Head of caudate nucleus (tissue), 42 donors: ENCODE measurements at places on chromosomes 7 and 10.
A peak's percentile ranks its signal among the peaks of the same experiment; 100 is the strongest.

GRCh38 chr7:19899529-19899928 lies 126.1 kb upstream of the TMEM196 start:
- DNase-seq = no peak

DNA sequence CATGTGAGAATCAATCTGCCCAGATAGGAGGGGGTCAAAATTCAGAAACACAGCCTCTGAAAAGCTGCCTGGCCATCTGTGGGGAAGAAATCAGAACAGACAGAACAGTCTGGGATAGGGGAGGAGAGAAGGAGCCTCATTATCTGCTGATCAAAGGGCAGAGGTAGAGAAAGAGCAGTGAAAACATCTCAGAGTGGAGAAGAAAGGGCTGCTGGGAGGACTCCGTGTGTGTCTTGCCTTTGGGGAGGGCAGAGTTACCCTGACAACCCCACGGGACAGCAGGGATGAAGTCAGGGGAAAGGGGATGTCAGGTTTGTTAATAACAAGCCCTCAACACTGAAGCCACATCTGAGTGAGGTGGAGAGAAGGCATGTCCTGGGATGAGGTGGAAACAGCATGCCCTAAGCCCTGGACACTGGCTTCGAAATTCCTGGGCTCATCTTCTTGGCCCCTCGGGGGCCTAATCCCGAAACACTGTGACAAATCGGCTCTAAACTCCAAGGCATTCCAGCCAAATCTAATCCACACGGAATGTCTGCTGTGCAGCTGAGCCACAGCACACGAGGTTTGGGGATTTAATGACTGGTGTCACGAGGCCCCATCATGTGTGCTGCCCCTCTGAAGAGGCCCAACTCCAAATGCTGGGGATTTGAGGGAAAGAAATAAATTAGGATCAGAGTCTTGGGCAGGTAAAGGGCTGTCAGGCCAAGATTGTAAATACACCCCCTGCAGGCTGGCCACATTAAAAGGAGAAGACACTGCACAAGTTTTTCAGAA lies 82.8 kb upstream of the FGFR2 start:
- no peak for DNase-seq

DNA sequence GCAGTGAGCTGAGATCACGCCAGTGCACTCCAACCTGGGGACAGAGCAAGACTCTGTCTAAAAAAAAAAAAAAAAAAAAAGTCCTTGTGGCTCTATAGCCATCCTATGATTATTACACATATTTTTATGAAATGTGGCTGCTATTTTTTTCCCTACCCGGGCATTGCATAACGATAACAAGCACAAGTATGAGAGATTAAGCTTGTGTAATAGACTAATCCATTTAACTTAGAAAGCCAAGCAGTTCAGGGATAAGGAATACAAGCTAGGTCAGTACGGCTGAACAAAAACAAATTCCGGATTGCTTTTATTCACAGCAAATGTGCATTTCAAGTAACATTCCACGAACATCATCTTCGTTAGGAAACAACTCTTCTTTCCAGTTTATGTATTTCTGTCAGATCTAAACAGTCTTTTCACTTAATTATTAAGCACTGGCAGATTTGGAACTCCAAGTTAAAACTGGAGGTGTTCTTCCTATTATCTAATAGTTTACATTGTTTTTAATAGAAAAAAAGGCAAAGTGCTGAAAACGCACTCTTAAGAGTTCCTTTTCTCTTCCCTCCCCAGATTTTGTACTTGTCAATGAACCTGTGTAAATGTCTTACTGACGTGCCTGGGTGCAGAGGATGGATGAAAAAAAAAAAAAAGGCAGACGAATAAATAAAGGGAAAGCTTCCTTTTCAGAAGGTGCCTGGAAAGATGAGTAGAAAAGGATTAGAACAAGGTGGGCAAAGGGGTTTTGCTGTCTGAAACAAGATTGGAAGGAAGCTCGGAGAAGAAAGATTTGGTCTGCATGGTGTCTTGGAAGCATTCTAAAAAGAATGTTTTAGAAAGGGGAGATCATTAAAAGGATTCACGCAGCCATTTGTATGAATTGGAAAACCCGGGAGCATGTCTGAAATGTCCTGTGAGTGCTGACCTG lies 81.1 kb downstream of the PRTFDC1 start:
- no peak for DNase-seq

- no peak for DNase-seq
Observed at GRCh38 chr7:86931439-86931838, 128.0 kb downstream of the ELAPOR2 start.

- no peak for DNase-seq
Observed at GRCh38 chr10:98338318-98338717, 70.3 kb upstream of the LOXL4 start.

DNA sequence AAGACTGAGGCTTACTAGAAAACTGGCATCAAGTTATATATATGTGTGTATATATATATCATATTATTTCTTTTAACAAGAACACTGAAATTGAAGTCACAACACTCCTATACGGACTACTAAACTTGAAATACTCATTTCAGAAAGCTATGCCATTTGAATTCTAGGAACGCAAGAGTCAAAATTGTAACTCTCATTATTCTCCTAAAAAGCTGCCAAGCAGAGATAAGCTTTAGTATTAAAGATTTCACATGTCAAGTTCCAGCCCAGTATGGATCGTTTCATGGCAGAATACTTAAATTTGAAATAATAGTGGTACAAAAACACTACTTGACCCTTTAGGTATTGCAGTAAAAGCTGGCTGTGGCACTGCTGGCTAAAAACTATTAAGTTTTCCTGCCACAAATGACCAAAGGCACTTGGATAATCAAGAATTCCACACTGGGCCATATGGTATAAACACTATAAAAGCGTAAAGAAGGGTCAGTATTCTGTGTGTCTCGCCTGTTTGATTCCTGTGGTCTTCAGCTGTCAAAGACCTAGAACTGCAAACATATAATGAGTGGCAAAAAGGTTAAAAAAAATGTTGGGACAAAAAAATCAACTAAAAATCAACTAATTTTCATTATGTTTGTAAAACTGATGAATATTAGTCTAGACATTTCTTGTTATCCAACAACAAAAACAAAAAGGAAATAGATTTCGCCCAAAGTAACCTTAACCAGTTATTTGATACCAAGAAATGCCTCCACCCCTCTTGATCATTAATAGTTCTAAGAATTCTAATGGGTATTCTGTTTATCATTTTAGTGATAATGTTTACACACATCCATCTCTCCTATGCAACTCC lies 2.4 kb downstream of the CCDC71L start:
- no peak for DNase-seq

DNA sequence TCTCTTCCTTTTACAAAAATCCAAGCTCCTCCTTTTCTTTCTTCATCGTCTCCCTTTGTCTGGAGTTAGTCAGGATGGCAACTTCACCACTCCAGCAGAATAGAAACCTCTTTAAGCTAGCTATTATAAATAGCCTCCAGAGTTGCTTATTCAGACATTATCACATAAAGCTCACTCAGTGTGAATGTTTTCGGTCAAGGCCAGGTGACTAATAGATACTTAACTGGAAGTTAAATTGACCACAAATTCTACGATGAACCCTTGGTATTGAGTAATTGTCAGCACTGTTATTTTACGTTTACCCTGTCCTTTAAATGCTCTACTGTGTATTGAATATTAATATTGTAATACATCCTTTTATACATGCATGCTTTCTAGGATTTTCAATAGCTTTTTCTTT lies 340.4 kb downstream of the OTUD1 start:
- DNase-seq = no peak

GRCh38 chr7:127447326-127447945 lies 54.9 kb upstream of the ZNF800 start:
- DNase-seq = no peak

GRCh38 chr7:8159595-8159994 lies 102.4 kb downstream of the ICA1 start:
- DNase-seq = no peak

DNA sequence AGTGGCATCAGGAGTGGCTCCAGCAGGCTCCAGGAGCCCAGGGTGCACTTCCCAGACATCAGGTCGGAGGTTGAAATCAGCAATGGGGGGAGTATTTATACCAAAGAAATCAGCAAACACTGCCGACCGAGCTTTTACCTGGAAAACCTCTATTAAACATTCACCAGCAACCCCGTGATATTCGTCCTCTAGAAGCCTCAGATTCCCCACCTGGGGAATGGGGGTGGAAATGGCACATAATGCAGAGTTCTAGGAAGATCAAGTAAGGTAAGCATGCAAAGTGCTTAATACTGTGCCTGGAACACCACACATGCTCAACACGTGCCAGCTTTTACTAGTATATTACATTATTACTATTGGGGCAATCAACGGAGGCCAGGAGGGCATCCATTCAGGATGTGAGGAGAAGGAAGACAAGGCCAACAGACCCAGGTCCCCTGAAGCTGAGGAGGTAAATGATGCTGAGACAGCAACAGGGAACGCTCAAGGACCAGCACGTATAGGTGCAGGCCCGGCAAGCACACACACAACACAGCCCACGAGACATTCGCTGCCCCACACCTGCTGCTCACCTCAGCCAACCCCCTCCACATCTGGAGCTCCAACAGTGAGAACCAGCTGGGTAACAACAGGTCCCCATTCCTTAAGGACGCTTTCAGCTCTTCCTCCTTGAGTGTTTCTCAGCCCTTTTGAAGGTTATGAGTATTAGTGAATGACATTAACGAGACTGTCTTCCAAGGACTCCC lies 125.5 kb downstream of the TNS3 start:
- no peak for DNase-seq

GRCh38 chr10:113133497-113134115 lies 183.6 kb downstream of the TCF7L2 start:
- DNase-seq = no peak

- no peak for DNase-seq
Observed at GRCh38 chr7:116797612-116798011, 64.8 kb upstream of the CAPZA2 start.

- DNase-seq = no peak
Observed at GRCh38 chr10:95606922-95607321, 45.8 kb upstream of the SORBS1 start.

- DNase-seq = no peak
Observed at GRCh38 chr10:103985726-103986125, 18.8 kb downstream of the SLK start.

GRCh38 chr10:13099144-13099665 lies 758 bp upstream of the OPTN start:
- peak; percentile 55 for DNase-seq

GRCh38 chr10:79579361-79579760 lies 19.2 kb upstream of the SFTPA2 start:
- no peak for DNase-seq

DNA sequence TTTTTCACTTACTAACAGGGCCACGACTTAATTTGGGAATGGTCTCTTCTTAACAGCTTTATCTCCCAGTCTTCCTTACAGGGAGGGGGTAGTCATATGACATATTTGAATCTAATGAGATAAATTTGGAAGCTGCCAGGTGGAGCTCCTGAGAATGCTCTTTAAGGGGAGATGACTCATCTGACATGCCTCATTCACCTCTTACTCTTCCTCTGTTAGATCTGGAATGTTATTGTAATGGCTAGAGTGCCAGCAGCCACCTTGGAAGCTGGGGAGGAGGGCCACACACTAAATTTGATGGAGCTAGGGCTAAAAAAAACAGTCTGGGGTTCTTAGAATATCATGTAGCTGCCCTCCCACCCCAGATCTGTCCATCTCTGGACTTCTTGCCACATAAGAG lies 22.7 kb downstream of the HECW1 start:
- no peak for DNase-seq

DNA sequence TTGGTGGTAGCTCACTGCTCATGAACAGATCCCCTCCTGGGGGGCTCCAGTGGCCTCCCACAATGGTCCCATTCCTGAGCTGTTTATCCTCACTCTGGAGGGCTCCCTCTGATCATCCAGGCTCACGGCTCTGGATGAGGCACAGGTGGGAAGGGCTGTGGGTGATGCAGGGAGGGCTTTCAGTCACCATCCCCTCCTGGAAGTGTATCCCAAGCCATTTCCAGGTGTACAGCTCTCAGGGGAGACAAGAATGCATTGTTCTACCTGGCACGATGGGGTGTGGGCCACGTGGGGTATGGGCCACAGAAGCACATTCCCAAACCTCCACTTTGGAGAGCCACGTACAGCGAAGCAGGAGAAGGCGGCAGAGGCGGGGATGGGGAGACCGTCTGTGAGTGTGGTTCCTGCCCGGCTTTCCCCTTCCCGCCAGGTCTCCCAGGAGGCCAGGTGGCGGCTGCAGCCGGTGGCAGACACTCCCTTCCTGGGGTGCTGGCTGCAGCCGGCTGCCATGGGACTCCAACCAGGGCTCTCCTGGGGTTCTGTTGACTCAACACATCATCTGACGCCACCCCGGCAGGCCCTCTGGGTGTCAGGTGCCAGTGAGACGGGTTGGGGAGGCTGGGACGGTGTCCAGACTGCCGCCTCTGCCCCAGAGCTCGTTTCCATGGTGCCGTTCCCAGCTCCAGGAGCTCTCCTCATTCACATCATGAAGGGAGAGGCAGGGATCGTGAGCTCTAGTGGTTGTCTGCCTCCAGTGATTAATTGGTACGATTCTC lies 169.7 kb upstream of the RHEB start:
- DNase-seq = peak; percentile 47

- DNase-seq = no peak
Observed at GRCh38 chr10:18294633-18295032, 154.4 kb downstream of the CACNB2 start.

GRCh38 chr10:87177-88080 lies 38.3 kb upstream of the TUBB8 start:
- DNase-seq = no peak

DNA sequence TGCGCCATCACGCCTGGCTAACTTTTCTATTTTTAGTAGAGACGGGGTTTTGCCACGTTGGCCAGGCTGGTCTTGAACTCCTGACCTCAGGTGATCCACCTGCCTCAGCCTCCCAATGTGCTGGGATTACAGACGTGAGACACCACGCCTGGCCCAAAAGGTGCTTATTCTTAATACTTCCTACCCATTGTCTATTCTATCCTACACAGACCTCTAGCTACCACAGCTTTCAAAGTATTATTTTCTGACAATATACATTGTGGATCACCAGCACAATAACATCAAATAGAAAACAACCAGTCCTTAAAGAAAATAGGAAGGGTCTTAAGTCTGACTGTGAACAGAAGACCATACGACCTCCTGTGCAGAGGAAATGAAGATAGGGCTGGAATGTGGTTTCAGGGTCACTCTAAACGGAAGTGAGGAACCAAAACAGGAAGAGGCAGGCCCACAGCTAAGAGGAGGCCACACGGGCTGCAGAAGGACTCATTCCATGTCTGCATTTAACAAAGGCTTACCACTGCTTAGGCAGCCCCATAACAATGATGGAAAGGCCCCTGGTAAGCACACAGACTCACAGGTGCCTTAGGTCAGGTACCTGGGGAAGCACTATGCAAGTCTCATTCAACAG lies 115.2 kb downstream of the ZFAND4 start:
- DNase-seq = no peak

GRCh38 chr7:98365863-98366561 lies 34.9 kb downstream of the BAIAP2L1 start:
- no peak for DNase-seq

- DNase-seq = no peak
Observed at GRCh38 chr10:29837586-29837985, 202.8 kb upstream of the SVIL start.
